GM23248 (cell line): ENCODE measurements at places on chromosomes 6 and 20. TPM values are rescaled to one million over a fixed set of nuclear protein-coding genes. Genes with fewer than 3 reads are reported as not detected.

Gene ADGRG6
- 0.38 and 0.47 TPM in 2 replicates for polyA plus RNA-seq

Gene SLC17A3
- polyA plus RNA-seq: not detected in 2 replicates

Gene SPEF1
- 0.11 TPM in 1 of 2 replicates, not detected in the other for polyA plus RNA-seq

Gene TRIM39
- 9.3 and 9.7 TPM in 2 replicates for polyA plus RNA-seq

Gene MYBL2
- 11.7 and 12.9 TPM in 2 replicates for polyA plus RNA-seq

Gene HLA-DQB1
- polyA plus RNA-seq: not detected in 2 replicates

Gene TBP
- polyA plus RNA-seq: 22.2 and 24.6 TPM in 2 replicates

Gene PRDM13
- not detected in 2 replicates for polyA plus RNA-seq
